Activated naive CD4-positive, alpha-beta T cell treated with anti-CD3 and anti-CD28 coated beads, Interleukin-2, amount 50 U/mL, for 72 hours (primary cell): ENCODE measurements at places on chromosomes 5 and 9. TPM values are rescaled to one million over a fixed set of nuclear protein-coding genes. Genes with fewer than 3 reads are reported as not detected.

DNA sequence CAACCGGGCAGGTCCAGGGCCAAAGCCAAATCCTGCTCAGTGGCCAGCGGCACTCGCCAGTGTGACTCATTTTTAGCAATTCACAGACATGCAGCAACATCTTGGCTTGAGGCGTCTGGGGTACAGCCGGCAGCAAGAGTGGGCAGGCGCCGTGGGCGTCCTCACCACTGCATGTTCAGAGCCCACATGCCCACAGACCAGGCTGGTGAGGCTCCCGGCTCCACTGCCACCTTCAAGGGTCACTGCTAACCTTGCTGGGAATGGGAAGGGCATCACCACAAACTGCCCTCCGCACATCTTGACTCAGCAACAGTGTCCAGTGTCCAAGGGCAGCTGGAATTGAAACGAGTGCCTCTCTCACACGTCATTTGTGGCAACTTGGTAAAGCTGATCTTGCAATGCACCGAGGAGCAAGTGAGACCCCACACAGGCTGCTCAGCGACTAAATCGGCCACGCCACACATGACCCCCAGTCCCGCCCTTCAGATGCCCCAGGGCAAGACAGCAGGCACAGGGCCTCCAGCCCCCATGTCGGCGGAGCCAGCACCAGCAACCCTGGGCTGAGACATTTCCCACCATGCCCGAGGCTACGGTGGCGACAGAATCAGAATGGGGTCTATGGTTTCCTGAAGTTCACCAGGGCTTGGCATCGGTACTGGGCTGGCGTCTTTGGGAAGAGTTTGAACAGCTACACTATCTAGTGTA lies 140.3 kb downstream of the ROR2 start:
- no peak for DNase-seq

GRCh38 chr9:2479056-2479565 lies 142.5 kb upstream of the VLDLR start:
- no peak for DNase-seq

GRCh38 chr5:117652958-117653280 lies 1078.3 kb upstream of the SEMA6A start:
- no peak for DNase-seq

TMEM215 gene
- total RNA-seq, result not detected

GRCh38 chr5:52007230-52007858 lies 624.1 kb downstream of the ISL1 start:
- no peak for DNase-seq

PCDHA1 gene
- total RNA-seq, result not detected

GRCh38 chr5:157288405-157289163 lies 22.7 kb downstream of the CYFIP2 start:
- no peak for DNase-seq

DNA sequence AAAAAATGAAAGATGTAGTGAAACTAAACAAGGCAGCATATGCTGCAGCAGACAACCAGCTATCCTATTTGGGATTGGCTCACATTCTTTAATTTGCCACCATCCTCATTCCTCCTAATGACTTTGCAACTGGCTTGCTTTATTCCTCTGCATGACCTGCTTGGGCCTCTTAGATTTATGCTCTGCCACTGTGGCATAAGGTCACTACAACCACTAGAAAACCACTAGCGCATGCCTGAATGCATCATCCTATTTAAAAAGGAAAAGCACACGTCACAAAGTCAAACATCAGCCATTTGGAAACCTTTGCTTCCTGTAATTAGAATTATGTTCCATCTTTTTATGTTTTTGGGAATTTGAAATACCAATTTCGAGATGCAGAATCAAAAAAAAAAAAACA lies 40.8 kb upstream of the CCDC152 start:
- DNase-seq, result no peak

GRK6 gene
- total RNA-seq, result 104 TPM

SAPCD2 gene
- total RNA-seq, result 13.3 TPM

DNA sequence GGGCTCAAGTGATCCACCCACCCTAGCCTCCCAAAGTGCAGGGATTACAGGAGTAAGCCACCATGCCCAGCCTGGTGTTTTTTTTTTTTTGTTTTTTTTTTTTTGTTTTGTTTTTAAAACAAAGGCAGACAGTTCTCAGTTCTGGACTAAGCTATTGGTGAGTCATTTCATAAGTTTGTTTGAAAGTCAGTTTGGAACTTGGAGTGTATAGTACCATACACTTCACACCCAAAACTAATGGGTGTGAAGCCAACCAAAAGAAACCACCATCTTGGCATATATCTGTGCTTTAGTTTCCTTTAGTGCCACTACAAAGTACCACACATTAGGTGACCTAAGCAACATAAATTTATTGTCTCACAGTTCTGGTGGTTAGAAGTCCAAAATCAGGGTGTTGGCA lies 13.4 kb downstream of the MAST4 start:
- no peak for DNase-seq

DNA sequence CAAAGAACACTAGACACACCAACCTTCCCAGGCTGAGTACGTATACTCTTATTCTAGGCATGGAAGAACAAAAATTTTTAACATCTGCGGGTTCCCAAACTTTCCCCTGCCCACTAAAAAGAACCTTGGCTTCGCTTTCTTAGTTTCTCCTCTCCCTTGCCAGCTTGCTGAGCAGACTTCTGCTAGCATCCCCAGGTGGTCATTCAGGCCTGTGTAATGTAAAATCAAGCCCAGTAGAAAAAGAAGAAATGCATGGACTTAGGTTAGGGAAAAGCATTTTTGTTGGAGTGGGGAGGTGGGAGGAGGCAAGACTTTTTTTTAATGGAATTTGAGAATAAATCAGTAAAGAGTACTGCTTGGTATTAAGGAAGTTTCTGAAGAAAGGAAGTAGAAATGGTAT lies 331.0 kb upstream of the TLE4 start:
- DNase-seq, result no peak

DNA sequence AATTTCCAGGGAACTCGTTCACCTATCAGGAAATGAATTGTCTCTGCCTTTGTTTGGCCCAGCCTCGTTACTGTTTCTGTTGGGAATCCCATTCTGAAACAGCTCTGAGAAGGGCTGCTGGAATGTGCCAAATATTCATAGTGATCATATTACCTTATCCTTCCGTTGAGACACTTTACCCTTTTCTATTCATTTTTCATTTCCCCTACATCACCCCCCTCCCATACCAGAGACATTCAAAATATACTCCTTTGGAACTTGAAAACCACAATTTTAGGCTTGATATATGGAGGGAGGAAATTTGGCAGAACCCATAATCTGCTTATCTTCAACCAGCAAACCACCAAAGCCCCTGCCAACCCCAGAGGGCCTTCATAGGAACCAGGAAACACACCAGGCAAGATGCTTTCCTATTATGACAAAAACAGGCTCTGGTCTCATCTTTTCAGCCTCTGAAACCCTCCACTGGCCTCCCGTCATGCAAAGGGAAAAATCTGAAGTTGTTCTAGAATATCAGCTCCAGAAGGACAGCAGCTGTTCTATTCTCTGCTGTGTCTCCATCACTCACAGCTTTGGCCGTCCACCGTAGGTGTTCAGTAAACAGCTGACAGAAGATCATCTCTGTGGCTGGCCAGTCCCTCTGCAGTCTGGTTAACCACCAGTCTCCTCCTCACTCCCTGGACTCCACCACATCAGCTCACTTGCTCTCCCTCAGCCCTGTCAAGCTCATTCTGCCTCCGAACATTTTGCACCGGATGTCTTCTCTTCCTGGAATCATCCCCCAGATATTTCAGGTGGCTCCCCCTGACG lies 217.2 kb upstream of the WWC1 start:
- no peak for DNase-seq

DNA sequence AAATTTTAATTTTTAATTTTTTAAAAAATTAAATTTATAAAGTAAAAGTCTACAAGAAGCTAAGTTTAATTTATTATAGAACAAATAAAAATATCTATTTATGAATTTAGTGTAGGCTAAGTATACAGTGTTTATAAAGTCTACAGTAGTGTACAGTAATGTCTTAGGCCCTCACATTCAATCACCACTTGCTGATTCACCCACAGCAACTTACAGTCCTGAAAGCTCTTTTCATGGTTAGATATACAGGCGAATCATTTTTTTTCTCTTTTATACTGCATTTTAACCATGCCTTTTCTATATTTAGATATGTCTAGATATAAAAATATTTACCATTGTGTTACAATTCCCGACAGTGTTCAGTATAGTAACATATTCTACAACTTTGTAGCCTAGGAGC lies 55.9 kb downstream of the PCSK1 start:
- DNase-seq, result no peak

C5orf52 gene
- total RNA-seq, result not detected

GRCh38 chr9:27248702-27249101 lies 48.2 kb downstream of the EQTN start:
- no peak for DNase-seq

TEK gene
- not detected for total RNA-seq

GABBR2 gene
- total RNA-seq, result not detected

DNA sequence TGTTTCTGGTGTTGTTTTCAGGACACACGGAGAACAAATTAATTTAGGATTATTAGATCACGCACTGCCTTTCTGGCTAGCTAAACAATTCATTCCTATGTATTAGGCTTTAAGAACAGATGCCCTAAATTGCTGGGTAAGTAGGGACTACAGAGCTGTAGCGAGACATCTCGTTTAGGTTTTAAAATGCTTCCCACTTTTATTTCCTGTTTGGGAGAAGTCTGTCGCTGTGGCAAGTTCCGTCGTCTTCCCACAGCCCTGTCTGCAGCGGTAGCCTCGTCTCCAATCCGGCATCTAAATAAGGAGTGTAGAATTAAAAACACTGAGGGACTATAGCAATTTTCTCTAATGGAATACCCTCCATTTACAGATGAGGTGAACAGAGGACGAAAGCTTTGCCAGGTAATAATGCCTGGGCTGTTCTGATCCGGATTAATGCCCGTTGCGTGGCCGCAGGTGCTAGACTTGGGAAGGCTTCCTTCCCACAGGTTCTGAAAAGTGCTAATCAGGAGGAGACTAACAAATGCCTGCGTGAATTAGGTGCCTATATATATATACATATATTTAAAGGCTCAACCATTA lies 1.3 kb upstream of the TRIM36 start:
- DNase-seq, result no peak

- DNase-seq, result no peak
Observed at GRCh38 chr9:68488126-68488525, 52.6 kb downstream of the TMEM252 start.

GADD45G gene
- 5.3 TPM for total RNA-seq

DNA sequence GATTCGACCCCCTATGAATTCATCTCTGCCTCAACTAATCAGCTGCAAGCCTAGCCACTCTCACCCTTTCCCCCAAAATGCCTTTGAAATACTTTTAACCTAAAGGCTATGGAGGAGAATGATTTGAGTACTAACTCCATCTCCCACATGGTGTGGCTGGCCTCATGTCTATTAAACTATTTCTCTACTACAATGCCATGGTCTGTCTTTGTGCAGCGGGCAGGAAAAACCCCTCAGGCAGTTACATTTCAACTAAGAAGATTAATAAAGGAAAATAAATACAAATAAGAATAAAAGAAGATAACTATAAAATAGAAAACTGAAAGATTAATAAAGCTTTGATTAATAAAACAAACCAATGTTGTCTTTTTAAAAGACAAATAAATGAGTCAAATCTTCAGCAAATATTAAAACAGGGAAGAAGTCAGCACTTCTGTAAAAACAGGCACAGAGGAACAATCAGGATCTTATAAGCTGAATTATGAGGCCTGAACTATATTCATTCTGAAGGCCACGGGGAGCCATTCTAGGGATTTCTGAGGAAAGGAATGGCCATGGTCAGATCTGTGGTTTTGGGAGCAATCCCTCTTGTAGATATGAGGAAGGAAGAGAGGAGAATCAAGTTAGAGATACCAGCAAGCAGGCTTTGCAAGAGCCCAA lies 116.1 kb upstream of the SLC12A2 start:
- DNase-seq, result no peak

- DNase-seq, result no peak
Observed at GRCh38 chr5:8934455-8934854, 611.4 kb downstream of the SEMA5A start.

DNA sequence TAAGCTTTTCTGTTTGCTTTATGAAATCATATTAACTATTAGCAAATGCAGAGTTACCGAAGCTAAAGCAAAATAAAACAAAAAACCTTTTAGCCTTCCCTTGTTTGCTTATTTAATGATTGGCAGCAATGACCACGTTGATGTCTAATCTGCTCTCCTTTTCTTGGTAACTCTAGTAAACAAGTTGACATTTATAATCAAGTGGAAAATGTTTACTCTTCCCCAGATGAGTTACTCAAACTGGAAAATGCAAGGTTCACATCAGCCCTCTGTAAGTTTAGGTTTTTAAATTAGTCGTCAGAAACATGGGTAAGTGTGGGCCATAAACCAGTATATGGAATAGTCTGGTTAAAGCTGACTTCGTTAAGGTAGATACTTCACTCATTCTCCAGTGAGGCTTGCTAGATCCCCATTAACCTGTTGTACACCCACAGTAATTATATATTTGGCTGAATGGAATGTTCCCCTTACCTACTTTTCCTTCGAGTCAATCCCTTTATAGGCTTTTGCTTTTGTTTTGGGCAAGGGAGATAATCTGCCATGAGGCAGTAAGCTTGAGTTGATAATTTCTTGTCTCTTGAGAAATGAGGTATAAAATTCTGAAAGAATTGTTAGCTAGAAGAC lies 100.9 kb downstream of the GDNF start:
- no peak for DNase-seq

DNA sequence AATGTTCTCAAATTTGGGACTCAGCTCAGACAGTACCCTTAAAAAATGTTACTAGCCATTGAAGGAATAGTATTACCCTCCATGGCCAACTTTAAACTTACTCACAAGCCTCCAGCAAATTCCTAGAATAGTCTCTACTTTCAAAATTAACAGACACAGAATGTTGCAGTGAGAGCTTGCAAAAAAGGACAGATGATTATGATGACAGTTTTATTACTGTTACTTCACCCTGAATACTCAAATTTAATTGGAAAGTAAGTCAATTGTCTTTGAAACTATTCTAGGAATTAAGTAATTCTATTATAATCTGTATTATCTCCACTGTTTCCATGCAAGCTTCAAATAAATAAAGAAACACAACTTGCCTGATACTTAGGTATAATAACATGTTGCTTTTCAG lies 288.3 kb downstream of the SLF1 start:
- no peak for DNase-seq

DNA sequence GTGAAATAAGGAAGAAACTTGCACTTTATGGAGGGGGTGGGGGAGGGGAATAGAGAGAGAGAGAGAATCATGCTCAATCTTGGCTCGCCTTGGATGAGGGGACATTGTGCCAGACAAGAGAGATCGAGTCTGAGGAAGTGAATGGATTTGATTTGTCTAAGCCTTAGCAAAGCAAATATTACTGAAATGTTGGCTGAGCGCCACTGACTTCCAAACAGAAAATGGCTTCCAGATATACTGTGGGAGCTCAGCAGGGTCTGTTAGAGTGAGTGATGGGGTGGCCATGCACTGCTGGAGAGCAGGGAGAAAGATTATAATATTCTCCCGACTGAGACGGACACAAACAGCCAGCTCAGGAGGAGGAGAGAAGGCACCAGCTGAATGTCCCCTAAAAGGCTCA lies 34.5 kb downstream of the BRINP1 start:
- no peak for DNase-seq

GPRIN1 gene
- 5.1 TPM for total RNA-seq

GRCh38 chr5:6501701-6502100 lies 53.0 kb downstream of the UBE2QL1 start:
- DNase-seq, result no peak
